ENCODE measurements at places on chromosomes 16 and 17.

DNA sequence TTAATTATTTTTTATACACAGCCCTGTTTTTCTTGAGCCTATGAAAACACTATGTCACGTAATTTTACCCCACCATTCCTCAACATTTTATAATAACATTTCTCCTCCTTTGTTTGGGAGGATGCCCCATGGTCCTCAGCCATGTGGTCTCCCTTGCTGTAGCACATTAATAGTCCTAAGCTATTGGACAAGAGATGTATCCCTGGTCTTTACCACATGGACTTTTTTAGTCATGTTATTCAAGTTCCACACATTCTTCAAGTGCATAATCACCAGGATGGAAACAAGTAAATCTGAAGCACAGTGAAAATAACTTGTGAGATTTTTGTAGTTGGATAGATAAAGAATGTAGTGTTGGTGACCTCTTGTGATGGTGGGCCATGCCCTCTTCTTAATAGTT, 2.0 kb upstream of the KRTAP2-3 start:
- no peak for DNase-seq

GRCh38 chr17:48490451-48490892, 40.3 kb downstream of the HOXB1 start:
- no peak for DNase-seq

DNA sequence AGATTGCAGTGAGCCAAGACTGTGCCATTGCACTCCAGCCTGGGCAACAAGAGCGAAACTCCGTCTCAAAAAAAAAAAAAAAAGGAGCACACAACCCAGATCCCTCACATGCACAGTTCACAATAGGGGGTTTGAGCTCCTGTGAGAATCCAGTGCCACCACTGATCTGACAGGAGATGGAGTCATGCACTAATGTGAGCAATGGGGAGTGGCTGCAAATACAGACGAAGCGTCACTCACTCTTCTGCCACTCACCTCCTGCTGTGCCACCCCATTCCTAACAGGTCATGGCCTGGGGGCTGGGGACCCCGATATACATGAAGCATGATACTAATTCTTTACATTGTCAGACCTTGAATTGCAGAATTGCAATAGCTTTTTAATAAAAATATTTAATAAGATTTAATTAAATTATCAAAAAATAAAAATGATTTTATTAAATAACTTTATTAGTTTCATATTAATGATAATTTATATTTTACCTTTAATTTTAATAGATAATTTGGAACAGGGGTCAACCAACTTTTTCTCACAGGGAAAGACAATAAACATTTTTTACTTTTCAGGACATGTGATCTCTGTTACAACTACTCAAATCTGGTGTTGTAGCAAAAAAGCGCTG, 171.4 kb downstream of the COPRS start:
- no peak for DNase-seq

GRCh38 chr17:2025220-2025621, at the start of gene RTN4RL1:
Gene RTN4RL1 (minus strand): TSS chr17:2025334. CDS start chr17:2024865, 469 bp downstream.
- DNase-seq = peak; percentile 62

- no peak for DNase-seq
Measured at GRCh38 chr16:67926181-67926750, 5.4 kb downstream of the CTRL start.

GRCh38 chr17:57872536-57872935, 22.7 kb upstream of the MRPS23 start:
- DNase-seq = no peak

- no peak for DNase-seq
Measured at GRCh38 chr17:79891113-79891730, 52.0 kb upstream of the CBX4 start.

- no peak for DNase-seq
Measured at GRCh38 chr16:66489818-66490217, 60.1 kb downstream of the TK2 start.

Measured in stimulated activated CD4-positive, alpha-beta T cell treated with anti-CD3 and anti-CD28 coated beads, TNF-alpha, amount 100 ng/mL, for 4 hours (primary cell).